Stomach (tissue), 19 donors: ENCODE measurements at places on chromosomes 7 and 10.

- no peak for DNase-seq
Measured at GRCh38 chr10:63467841-63468240, 2.1 kb upstream of the JMJD1C start.

DNA sequence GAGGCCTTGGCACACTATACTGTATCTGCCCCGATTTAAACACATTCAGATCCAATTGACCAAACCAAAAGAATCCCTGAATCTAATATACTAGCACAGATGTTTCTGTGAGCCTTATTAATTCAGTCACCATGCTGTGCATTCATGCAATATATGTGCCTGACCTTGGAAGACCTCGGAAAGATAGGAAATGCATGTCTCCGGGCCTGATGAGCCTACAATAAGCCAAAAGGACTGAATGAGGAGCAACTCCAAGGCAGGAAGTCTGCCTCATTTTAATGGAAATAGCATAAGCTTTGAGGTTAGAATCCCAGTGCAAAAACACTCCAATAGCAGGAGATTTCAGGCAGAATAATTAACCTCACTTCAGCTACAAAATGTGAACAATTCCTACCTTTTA is 316.7 kb downstream of the LRRTM3 start:
- peak; percentile 3 for DNase-seq

- DNase-seq = no peak
Measured at GRCh38 chr7:148763622-148764021, 64.9 kb downstream of the CUL1 start.

- no peak for DNase-seq
Measured at GRCh38 chr10:110436554-110437350, 61.0 kb upstream of the DUSP5 start.

DNA sequence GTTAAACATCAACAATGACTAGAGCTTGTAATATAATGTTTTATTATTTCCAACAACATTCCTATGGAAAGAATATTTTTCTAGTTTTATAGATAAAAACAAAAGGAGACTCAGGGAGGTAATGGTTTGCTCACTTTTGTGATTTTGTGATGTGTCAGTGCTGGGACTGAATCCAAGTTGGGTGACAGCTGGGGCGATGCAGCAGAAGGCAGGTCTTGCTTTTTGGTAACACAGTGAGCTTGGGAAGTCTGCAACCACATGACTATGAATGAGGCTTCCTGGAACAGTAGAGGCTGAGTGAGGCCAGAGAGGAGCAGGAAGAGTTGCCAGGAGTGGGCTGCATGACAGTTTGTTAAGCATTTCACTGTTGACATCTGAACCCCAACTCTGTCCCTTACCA is 4.9 kb upstream of the YKT6 start:
- DNase-seq = no peak

DNA sequence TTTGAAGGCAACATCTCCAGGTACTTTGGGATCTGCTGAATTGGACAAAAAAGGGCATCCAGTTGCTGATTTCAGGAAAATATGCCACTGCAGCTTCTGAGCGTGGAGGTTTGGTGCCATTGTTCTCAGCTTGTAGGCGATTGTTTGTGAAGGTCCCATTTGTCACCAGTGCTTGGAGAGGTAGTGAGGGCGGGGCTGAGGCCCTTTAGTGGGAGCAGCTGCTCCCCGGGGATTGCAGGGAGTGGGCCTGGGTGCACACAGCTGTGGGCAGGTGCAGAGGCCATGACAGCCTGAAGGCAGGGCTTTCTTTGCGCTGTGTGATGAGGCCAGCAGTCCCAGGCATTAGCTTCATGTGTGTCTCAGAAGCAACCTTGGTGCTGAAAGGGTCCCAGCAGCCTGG is 3.9 kb downstream of the FAM20C start:
- no peak for DNase-seq

- DNase-seq = peak; percentile 85
Measured at GRCh38 chr7:23530405-23530804, 1.4 kb downstream of the TRA2A start.

DNA sequence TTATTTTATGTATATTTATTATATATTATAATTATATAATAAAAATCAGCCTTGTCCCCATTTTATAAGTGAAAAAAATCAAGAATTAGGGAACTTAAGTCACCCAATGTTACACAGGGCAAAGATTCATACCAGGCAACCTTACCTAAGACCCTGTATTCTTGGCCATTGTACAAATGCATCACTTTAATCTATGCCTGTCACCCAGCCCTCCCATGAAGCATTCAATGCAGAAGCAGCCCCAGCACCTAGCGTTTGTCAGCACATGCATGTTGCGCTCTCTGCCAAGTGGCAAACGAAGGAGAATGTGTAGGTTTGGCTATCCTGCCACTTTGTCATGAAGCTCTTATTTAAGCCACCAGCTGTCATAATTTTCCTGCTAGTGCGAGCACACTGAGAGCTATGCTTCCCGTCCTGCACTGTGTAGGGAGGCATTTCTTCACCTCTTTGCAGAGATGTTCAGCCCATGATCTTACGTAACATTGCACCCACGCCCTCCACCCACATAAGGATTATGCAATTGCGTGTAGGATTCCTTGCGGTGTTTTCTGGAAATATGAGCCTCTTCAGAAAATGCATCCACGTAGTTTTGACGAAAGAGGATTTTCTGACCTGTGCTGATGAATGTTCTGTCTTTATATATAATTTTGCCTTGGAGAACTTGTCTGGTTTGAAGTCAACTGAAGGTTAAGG is 7.7 kb upstream of the COBL start:
- no peak for DNase-seq

DNA sequence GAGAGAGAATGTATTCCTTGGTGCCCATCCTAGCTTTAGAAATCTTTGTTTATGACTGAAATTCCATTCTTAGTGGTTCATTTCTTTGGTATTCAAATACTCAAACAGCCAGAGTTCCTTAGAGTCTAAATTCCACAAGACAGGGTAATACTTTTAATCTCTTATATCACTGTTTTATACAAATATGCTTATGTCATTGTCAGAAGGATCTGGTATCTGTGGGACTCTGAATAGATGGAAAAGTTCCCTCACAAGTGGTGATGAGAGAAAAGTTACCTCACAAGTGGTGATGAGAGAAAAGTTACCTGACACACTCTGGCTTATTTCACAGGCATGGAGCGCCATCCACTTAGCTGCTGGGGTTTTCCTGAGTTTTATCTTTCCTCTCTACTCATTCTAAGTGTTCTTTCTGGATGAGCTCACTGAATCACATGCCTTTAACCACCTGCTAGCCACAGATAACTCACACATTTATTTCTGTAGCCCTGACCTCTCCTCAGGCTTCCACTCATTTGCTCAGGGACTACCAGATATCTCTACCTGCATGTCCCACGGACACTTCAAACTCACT is 784.0 kb downstream of the SUGCT start:
- no peak for DNase-seq

- no peak for DNase-seq
Measured at GRCh38 chr7:40135317-40135610, 459 bp downstream of the SUGCT start.

GRCh38 chr7:152330827-152331226 is 105.0 kb downstream of the KMT2C start:
- no peak for DNase-seq

DNA sequence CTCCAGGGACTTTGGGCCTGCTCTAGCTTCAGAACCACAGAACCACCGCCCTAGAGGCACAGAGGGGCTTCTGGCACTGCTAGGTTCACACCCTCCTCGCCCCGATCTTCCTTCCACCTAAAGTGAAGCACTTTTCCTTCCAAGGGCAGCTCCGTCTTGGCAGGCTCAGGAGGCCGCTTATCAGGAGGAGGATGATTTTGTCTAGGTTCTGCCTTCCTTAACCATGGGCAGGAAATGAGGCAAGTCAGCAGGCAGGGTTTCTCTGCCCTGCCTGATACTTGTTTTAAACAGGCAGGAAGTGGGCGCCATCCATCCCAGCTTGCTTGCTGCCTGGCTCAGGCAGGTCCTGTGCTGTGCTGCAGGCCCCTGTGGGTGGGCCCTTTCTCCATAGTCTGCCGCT is 8.3 kb upstream of the ATP6V0E2 start:
- DNase-seq = peak; percentile 36

DNA sequence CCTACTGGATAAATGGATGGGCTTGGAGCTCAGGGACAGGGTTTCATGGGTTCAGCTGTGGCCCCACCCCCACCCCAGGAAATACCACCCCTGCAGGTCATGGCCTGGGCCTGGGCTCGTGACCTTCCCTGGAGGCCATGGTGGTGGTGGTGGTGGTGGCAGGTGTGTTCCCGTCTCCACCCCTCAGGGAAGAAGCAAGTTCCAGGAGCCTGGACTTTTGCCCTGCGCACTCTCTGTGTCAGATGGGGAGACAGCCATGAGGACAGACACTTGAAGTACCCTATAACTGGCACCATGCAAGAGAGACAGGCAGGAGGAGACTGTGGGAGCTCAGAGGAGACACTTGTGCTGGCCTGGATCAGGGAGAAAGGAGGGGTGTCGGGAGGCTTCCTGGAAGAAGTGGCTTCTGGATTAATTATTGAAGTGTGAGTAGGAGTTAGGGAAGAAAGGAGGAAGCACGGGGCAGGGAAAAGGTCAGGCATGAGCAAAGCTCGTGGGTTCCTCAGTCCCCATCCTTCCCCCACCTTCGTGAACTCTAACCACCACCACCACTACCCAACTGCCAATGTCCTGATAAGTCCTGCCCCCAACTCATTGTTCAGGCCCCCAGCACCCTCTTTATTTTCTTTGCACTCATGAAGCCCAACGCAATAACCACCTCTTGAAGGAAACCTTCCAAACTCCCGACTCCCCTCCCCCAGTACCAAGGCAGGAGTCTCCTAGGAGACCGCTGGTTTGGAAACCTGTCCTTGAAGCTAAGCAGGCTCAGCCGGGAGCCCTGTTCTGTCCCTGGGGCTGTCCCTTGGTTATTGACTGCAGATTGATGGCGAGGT is 8.9 kb downstream of the SH2B2 start:
- no peak for DNase-seq

- no peak for DNase-seq
Measured at GRCh38 chr10:101525848-101526247, 62.2 kb downstream of the POLL start.

DNA sequence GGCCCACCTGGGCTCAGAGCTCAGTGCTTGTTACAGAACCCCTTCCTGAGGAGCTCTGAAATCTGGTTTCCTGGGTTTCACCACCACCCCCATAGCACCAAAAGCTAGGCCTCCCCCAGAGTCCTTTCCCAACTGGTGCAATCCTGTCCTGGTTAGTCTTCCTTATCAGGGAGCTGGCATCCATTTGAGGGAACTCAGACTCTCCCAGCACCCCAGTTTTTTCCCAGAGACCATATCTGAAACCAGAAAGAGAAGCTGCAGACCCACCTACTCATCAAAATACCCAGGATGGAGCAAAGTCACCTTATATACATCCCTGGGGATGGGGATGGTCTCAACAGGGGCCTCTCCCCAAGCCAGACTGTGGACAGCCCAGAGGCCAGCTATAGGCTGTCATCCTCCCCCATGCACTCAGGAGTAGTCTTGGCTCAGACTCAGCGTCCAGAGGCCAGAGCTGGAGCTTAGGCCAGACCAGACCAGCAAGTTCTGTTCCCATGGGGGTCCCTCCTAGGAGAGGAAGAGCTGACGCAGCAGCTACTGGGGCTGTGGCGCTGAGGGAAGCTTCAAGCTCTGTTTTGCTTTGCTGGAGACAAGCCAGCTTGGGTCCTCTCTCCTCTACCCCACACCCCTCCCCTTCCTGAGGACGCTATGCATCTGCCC is 3.0 kb downstream of the TBATA start:
- DNase-seq = peak; percentile 70

DNA sequence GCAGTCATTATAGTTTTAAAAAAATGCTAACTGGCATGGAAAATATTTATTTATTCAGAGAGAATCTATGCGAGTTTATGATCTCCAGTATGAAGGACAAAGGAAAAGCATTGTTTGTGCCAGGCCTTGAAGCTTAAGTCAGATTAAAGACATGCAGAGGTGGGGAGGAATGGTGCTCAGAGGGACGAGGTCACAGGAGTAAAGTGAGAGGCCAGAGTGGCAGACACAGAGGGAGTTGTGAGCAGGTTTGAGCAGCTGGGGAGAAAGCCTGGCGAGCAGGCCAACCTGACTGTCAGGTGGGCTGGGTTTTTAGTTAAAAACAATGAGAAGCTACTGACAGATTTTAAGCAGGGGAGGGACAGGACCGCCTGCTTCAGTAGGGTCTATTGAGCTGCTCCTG is 6.8 kb upstream of the CCNY start:
- no peak for DNase-seq

DNA sequence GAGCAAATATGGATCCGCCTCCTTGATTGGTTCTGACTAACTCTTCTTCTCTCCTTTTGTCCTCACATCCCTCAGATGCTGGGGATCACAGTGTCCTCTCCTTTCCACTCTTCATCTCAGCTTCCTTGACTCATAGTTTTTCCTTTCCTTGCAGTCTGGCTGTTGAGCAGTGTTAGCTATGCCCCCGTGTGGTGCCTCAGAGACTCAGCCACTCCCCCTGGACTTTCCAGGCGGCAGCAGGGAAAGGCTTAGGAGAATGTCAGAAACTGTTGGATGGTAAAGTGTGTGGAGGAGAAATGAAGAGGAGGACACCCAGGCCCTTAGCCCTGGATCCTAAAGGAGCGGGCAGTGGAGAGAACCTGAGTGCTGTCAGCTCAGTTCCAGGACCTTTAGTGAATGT is 267.5 kb downstream of the CELF2 start:
- no peak for DNase-seq
